ENCODE measurements at places on chromosomes 5 and 9.

- no peak for DNase-seq
These were observed 106.3 kb upstream of the FTMT start for GRCh38 chr5:121745407-121745806.

- DNase-seq: peak; percentile 78
These were observed at the start of gene PTBP3 for GRCh38 chr9:112332977-112333638. Gene PTBP3, minus strand, starts transcription at chr9:112333619. Its CDS starts 35,754 bp downstream, at chr9:112297865.

GRCh38 chr9:80163889-80164288, 592.1 kb downstream of the TLE4 start:
- no peak for DNase-seq

- no peak for DNase-seq
These were observed 188.5 kb upstream of the GRAMD2B start for GRCh38 chr5:126234563-126235195.

- DNase-seq: no peak
These were observed 835 bp upstream of the DND1 start for GRCh38 chr5:140674211-140674610.

GRCh38 chr5:110440058-110440457, 286.4 kb downstream of the TMEM232 start:
- DNase-seq: no peak

GRCh38 chr5:2538169-2538568, 213.3 kb downstream of the IRX2 start:
- peak; percentile 40 for DNase-seq

- peak; percentile 56 for DNase-seq
These were observed 121.6 kb downstream of the TLR4 start for GRCh38 chr9:117825609-117826347.

GRCh38 chr5:38948501-38948900, 102.7 kb downstream of the OSMR start:
- no peak for DNase-seq

DNA sequence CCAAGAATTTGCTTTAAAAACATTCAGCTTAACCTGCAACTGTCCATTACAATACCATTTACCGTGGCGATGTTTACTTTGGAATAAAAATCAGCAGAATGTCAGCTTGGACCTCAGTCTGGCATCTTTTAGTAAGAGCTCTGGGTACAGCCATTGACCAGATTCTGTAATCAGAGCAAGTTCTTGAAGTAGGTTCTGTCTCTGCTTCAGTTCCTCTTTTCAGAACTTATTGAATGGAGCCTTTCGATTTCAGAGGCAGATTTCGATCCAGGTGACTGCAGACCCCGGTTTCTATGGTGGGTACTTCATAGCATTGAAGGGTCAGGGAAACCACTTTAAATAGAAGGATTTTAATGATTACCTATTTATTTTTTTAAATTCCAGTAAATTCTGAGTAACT, 53.4 kb upstream of the SV2C start:
- no peak for DNase-seq

- peak; percentile 85 for DNase-seq
These were observed 91.8 kb upstream of the DMRT1 start for GRCh38 chr9:749716-750115.

GRCh38 chr9:137354153-137354844, 52.2 kb upstream of the NRARP start:
- DNase-seq: no peak

GRCh38 chr5:32261198-32261597, 51.5 kb downstream of the MTMR12 start:
- no peak for DNase-seq

DNA sequence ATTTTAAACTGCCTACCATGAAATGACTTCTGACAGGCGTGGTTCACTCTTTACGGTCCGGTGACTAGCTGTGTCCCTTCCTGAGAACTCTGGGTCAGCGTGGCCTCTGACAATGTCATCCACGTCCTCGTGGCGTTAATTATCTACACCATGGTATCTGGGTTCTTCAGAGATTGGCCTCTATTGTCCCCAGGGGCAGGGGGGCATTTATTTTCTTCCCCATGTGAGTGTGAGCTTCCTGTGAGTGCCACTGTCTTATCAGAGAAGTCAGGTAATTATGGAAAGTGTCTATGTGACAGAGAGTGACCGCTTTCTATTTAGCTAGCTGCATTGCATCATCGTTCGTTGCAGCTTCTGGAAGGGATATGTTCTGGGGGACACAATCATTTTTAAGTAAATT, 77.2 kb downstream of the FBXL7 start:
- no peak for DNase-seq
